ENCODE measurements at places on chromosomes 13 and 19.

DNA sequence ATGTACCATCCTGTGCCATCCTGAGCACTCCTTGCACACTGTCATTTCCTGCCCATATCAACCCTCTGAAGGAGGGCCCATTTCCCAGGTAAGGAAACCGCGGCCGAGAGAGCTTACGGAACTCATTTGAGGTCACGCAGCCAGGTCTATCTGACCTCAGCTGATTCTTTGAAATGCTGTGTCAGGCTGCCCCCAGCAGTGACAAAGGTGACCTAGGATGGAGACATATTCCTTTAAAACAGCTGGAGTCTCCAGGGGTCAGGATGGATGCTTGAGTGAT is 42.2 kb upstream of the VSTM2B start:
- no peak for DNase-seq

DNA sequence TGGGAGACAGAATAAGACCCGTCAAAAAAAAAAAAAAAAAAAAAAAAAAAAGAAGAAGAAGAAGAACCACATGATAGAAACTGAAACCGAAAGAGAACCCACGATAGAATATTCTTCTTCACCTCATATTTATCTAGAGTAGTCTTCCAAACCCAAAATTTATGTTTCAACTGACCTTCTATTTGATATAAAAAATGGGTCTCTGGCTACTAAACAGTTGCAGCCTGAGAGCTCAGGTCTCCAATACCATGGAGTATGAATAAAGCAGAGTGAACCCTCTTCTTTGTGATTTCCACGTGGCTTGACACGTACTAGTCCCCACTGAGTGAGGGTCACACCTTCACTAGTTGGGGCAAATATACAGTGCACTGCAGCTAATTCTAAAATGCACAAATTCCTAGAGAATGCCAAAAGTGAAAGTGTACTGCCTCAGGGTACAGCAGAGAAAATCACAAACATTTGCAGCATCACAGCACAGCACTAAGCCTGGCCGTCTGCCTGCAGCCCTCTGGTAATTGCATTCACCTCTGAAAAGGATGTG is 30.8 kb upstream of the RFC3 start:
- DNase-seq: no peak

GRCh38 chr19:48603449-48603848 is 3.1 kb upstream of the SPACA4 start:
- no peak for DNase-seq

- no peak for DNase-seq
Measured at GRCh38 chr19:34217952-34218817, 36.2 kb upstream of the GARRE1 start.

GRCh38 chr19:10648360-10648759 is 5.8 kb upstream of the ILF3 start:
- DNase-seq: no peak

DNA sequence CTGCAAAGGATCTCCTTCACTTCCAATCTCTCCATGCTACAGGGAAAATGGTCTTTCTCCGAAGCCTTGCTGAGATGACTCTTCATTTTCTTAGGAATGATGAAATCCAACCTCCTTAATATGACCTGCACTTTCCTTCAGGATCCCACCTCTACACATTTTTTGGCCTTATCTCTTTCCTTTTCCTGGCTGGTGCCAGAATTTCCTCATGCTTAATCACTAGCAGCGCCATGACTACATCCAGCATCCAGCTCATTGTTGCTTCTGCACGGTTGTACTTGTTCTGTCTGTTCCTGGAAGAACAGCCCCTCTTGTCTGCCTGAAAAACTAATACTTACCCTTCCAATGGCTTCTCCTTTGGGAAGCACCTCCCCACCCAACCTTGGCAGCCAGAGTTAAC is 68.4 kb downstream of the TEX26 start:
- no peak for DNase-seq

GRCh38 chr19:55703790-55704215 is 28.8 kb downstream of the EPN1 start:
- no peak for DNase-seq

- DNase-seq: no peak
Measured at GRCh38 chr19:12482509-12482886, 2.1 kb downstream of the ZNF709 start.

DNA sequence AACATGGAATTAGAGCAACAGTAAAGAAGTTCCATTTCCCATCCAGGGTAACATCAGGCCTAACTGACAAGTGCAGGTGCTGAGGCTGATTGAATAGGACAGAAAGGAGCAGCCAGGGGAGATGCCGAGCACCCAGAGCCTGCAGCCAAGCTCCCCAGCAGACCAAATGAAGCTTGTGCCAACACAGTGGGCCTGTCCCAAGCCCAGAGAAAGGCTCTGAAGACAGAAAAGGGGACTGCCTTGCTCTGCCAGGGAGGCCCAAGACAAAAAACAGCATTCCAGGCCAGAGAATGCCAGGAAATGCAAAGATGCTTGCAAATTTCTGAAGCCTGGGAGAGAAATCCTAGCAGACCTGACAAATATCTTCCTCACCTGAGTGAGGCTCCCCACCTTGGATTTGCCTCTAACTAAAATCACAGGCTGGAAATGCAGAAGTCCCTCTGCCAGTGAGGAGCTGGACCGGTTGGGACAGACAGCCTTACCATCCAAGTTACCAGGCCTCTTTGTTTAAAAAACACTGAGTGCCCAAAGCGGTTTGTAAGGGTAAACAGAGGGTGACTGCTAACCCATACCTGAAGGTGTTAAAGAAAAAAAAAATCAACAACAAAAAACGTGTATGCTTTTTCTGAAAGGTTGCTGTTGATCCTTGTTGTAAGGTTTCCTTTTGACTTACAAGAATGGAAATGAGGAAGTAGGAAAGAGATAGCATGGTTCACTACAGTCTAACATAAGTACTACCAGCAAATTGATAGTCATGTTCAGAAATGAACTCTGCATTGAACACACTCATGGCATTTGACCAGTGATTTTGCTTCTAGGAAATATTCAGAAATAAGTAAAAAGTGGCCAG is 11.8 kb upstream of the HMGB1 start:
- DNase-seq: no peak

All from nephron progenitor cell (in vitro differentiated cells).